ENCODE measurements at places on chromosomes 1 and 21.

- no peak for DNase-seq
These were observed 30.9 kb downstream of the LGR6 start for GRCh38 chr1:202224453-202224852.

DNA sequence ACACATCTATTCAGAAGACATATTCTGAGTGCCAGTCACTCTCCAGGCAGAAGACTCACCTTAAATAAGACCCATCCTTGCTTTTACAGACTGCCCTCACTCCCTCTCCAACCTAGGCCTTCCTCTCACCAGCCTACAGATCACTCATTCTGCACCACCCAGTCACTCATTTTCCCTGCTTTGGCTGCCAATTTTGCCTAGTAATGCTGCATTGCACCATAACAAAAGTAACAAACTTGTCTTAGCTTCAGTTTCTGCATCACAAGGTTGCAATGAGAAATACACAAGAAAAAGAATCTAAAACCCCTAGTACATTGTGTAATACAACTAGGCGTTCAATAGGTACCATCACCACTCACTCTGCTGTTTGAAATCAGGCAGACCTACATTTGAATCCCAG lies 292.4 kb downstream of the PLPP3 start:
- no peak for DNase-seq

- DNase-seq, result no peak
These were observed 490.4 kb downstream of the PTPRC start for GRCh38 chr1:199129247-199129646.

- no peak for DNase-seq
These were observed 13.9 kb upstream of the FMOD start for GRCh38 chr1:203364806-203365205.

- peak; percentile 93 for DNase-seq
These were observed 65.1 kb downstream of the GADD45A start for GRCh38 chr1:67749844-67750690.

GRCh38 chr1:54547601-54548388 lies at the start of gene ACOT11:
Gene ACOT11 (plus strand): TSS chr1:54548228. CDS start chr1:54548310, 82 bp downstream.
- DNase-seq, result peak; percentile 94

DNA sequence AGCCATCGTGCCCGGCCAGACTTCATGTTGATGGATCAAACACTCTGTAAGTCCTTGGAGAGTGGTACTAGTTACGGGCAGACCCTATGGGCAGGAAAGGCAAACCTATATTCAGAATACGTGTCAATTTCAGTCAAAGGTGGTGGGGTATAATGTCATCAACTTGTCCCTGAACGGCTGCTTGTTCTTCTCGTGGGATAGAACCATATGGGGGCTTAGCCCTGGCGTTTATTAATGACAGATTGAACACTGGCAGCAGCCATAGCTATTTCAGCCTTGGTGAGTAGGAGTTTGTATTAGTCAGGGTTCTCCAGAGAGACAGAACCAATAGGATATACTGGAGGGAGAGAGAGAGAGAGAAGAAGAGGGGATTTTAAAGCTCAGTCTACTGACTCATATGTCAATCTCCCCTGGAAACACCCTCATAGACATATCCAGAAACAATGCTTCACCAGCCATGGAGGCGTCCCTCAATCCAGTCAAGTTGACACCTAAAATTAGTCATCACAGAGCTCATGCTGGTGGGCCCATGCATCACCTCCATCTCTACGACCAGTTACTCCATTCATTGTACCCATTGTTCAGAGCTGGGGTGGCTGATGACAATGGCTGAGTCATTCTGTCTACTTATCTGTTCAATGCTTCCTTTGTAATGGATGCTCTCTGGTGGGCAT lies 16.1 kb upstream of the AQP10 start:
- no peak for DNase-seq

DNA sequence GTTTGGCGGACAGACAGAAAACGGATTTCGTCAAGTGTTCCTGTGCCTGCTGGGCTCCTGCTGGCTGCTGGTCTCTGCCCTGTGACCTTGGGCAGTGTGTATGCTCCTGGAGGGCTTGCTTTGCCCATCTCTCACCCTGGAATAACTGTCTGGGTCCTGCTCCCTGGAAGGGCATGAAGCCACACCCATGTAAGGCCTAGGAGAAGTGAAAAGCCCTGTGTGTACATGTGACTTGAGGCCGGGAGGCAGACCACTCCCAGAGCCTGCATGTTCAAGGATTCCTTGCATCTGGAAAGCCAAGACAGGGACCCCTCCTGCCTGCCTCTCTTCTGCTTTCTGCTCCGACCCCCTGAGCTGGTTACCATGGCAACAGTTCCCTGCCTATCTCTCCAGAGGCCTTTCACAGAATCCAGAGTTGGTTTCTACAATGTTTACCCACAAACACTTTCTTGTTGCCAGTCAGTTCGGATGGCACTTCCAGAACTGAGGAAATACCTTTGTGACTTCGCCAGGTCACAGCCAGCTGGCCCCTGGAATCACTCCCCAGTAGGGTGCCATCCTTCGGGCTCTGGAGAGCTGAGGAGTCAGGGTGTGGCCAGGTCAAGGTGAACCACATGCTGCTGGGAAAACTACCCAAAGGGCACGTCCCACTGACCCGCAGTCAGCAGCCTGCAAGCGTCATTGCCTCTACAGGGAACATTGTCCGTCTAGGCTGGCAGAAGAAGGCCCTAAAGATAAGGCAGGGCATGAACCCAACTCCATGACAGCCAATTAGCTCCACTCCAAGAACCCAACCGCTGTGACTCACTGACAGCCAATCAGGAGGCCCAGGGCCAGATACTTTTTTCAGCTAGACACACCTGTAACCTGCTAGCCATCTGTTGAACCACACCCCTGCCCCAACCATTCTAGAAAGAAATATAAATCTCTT lies 14.7 kb upstream of the GPR37L1 start:
- DNase-seq, result no peak

- peak; percentile 77 for DNase-seq
These were observed 176.9 kb upstream of the LMO4 start for GRCh38 chr1:87151500-87152421.

DNA sequence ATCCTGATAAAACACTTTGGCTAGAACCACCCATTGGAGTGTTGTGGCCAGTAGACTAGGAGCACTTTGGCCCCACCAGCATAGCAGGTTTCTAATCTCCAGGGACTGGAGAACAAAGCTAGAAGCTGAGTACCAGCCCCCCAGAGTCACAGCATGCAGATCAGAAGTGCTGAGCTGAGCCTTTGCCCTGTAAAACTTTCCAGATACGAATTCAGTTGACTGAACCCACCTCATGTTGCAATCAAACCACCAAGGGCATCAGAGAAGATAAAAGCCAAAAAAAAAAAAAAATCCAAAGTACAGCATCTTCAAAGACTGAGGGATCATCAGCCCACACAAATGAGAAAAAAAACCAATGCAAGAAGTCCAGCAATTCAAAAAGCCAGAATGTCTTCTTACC lies 8.7 kb upstream of the CD53 start:
- no peak for DNase-seq

- no peak for DNase-seq
These were observed 27.3 kb upstream of the COL16A1 start for GRCh38 chr1:31731049-31731565.

- no peak for DNase-seq
These were observed 62.4 kb upstream of the STUM start for GRCh38 chr1:226486161-226486560.

DNA sequence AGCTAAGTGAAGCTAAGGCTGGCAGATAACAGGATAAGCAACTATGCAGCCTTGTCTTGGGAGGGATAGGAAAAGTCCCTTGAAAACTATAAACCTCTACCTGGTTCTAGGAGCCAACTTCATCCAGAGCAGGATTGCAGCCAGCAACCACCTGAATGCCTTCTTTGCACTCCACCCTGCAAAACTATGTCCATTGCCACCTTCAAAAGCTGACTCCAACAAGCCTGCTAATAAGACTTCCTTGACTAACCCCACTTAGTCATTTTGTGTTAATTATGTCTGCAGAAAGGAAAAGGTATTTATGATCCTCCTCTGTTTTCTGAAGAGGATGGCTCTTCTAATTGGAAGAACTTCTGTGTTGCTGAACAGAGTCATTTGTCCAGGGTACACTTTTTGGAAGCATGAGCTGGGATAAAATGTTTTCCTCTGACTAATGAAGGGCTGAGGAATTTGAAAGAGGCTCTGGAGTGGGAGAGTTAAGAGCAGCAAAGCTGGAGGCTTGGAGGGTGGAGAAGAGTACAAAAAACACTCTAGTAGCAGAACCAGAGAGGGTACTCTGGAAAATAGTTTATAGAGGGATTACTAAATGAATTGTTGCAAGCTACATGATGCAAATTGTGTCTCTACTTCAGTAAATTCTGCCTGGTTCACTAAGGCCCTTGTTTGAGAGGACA lies 9.6 kb upstream of the RIMKLA start:
- DNase-seq, result no peak

DNA sequence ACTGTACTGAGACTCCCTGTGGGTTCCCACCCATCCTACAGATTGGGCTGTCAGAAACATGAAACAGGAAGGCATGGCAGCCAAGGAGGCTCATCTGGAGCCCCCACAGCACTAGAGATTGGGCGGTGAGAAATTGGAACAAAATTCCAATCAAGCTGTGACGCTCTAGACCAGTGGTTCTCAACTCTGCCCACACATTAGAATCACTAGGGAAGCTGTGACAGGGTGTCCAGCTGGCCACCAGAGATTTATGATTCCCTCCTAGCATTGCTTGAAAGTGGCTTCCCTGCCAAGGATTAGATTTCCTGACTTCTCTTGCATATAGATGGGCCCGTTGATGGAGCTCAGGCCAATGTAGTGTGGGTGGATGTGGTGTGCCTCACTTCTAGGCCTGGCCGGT lies 187.5 kb upstream of the ZC3H12A start:
- no peak for DNase-seq

GRCh38 chr1:156128654-156129597 lies 14.4 kb downstream of the LMNA start:
- peak; percentile 91 for DNase-seq

GRCh38 chr1:42767510-42768000 lies 506 bp downstream of the C1orf50 start:
- no peak for DNase-seq

GRCh38 chr21:42655796-42656770 lies 2.7 kb downstream of the PDE9A start:
- no peak for DNase-seq

DNA sequence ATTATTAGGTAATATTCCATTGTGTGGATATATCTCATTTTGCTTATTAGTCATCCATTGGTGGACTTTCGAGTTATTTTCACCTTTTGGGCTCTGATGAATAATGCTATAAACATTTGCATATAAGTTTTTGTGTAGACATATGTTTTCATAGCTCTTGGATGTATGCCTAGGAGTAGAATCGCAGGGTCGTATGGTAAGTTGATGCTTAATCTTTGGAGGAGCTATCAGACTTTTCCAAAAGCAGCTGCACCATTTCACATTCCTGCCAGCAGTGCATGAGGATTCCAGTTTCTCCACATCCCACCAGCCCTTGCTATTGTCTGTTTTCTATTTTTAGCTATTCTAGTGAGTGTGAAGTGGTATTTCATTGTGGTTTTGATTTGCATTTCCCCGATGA lies 120.3 kb upstream of the TMEM51 start:
- no peak for DNase-seq

DNA sequence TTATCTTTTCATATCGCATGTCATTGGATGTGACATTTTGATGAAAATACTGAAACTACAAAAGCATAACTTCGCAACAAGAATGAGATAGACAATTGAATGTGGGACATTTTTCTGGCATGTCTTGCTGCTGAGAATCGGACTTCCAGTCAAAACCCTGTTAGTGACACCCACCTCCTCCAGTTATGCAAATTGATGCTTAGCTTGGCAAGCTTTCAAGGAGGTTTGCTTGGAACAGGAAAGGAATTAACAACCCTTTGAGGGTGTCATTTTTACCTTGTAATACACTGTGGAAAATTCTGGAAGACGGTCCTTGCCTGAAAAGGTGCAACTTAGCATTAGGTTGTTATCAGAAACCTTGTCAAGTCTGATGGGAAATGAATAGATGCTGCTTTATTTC lies 38.8 kb upstream of the FAM3B start:
- no peak for DNase-seq

DNA sequence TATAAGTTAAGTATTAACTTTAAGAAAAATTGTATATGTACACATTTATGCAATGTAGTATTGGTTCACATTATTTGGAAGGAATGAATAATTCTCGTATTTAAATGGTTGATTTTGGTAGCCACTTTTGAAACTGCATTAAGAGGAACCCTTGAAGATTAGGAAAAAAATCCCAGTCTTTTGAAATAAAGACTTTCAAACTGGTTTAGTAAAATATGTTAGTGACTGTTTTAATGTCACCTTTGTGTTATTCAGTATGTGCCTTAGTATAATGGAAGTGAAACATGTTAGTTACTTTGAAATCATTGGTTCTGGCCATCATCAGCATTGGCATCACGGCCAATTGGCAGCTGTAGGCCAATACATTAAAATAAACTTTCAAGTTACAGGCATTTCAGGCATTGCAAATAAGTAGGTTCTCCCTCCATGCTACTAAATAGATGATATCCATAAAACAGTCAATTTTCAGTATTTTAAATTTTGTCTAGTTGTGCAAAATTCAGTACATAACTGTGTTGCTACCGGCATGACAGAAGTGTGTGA lies 4.4 kb downstream of the MIER1 start:
- no peak for DNase-seq

- no peak for DNase-seq
These were observed 183.5 kb upstream of the ADGRL4 start for GRCh38 chr1:79190074-79190473.

DNA sequence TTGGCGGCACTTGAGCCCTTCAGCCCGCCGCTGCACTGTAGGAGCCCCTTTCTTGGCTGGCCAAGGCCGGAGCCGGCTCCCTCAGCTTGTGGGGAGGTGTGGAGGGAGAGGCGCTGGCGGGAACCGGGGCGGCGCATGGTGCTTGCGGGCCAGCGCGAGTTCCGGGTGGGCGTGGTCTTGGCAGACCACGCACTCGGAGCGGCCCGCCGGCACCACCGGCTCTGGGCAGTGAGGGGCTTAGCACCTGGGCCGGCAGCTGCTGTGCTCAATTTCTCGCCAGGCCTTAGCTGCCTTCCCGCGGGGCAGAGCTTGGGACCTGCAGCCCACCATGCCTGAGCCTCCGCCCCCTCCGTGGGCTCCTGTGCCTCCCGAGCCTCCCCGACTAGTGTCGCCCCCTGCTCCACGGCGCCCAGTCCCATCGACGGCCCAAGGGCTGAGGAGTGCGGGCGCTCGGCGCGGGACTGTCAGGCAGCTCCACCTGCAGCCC lies 673.7 kb upstream of the BRINP3 start:
- DNase-seq, result no peak

- no peak for DNase-seq
These were observed 503 bp upstream of the PIGM start for GRCh38 chr1:160032165-160032820.

- no peak for DNase-seq
These were observed 482 bp downstream of the GRIK1 start for GRCh38 chr21:29939104-29939923.

Data from ascending aorta (tissue), 2 donors.